ENCODE measurements at places on chromosomes 2 and 18.

GRCh38 chr2:165833156-165833555, 39.1 kb upstream of the GALNT3 start:
- peak; percentile 99 for DNase-seq

- peak; percentile 55 for DNase-seq
Measured at GRCh38 chr18:58997811-58998337, 133.2 kb downstream of the ZNF532 start.

DNA sequence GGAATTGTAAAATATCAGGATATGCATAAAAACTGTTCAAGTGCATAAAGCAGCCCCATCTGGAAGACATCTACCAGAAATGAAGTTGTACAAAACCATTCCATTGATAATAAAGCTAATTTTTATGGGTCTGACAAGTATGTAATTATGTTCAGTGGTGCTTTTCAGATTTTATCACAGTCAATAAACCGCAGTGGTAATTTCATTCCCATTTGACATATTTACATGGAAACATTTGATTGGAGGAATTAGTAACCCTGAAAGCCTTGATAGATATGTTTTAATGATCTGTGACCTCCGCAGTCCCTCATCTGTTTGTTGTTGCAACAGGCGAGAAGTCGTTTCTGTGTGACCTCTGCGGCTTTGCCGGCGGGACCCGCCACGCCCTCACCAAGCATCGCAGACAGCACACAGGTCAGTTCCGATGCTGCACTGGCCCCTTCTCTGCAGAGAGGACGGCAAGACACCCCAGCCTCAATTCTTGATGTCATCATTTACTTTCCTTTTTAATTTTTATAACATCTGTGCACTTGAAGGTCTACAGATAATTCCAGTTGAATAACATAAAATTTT, 283.1 kb downstream of the ZNF407 start:
- no peak for DNase-seq

GRCh38 chr18:46196627-46197243, 92.5 kb downstream of the HAUS1 start:
- DNase-seq, result no peak

DNA sequence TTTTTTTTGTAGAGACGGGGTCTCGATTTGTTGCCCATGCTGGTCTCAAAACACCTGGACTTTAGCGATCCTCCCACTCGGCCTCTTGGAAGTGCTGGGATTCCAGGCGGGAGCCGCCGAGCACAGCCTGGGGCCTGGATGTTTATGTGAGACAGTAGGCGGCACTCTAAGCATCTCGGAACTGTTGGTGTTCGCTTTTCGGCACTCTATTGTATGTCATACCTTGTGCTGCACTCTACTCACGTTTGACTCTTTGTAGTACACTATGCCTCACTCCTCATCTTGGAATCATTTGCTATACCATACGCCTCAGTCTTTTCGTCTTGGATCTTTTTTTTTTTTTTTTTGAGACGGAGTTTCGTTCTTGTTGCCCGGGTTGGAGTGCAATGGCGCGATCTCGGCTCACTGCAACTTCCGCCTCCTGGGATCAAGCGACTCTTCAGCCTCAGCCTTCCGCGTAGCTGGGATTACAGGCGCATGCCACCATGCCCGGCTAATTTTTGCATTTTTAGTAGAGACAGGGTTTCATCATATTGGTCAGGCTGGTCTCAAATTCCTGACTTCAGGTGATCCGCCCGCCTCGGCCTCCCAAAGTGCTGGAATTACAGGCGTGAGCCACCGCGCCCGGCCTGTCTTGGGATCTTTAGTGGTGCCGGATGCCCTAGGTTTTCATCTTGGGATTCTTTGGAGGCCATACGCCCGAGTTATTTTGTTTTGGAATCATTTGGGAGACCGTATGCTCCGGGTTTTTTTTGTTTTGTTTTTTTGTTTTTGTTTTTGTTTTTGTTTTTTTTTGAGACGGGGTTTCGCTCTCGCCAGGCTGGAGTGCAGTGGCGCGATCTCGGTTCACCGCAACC, 24.2 kb upstream of the ZDBF2 start:
- no peak for DNase-seq

GRCh38 chr2:105396254-105397024, 2.4 kb downstream of the FHL2 start:
- DNase-seq, result peak; percentile 100

DNA sequence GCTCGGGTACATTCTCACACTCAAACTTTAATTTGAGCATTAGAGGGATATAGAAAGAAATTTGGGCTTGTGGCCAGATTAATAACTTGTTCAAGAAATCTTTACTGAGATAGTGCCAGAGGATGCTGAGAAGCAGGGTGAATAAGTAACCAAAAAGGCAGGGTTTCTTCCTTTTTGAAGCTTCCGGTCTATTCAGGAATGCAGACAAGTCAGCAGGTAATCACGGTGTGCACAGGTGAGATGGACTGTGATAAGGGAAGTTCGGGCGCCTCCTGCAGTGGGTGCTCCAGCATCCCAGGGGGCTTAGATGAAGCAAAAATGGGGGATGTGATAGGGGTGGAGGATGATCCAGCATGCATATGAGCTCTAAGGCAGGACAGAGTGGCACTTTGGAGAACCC, 44.9 kb upstream of the CYP1B1 start:
- DNase-seq, result no peak

- peak; percentile 88 for DNase-seq
Measured at GRCh38 chr18:7566567-7567473, at the start of gene PTPRM. TSS of gene PTPRM (plus strand) at chr18:7567316. CDS start at chr18:7567819, 503 bp downstream.

DNA sequence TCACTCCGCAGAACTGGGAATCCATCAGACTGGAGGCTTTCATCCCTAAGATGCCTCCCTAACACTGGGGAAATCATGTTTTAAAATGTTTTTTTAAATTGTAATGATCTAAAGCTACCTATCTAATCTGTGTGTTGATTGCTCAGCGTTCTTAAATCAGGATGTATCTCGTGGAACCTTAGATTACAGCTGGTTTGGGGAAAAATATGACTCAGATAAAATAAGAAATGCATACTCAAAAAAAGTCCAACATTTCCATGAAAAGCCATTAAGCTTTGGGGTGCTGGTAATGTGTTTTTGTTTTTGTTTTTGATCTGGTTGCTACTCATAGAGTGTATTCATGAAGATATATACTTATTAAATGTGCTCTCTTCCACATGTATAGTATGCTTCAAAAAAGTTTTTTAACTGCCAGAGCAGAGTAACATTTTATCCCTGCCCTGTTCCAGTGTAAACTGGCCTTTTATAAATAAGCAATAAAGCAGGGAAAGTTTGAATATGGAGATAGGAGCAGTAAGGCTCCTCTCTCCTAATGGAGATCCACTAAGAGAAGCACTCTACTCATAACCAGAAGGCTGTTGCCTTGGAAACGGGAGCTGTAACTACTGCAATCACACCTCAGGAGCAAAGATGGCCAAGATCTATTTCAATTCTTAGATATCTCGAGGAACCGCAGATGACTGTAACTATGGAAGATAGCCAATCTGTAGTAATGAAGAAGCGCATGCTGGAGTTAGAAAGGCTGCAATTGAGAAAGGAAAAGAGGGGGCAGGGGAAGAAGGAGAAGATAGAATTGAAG, 41.6 kb downstream of the ANKRD44 start:
- DNase-seq, result no peak

DNA sequence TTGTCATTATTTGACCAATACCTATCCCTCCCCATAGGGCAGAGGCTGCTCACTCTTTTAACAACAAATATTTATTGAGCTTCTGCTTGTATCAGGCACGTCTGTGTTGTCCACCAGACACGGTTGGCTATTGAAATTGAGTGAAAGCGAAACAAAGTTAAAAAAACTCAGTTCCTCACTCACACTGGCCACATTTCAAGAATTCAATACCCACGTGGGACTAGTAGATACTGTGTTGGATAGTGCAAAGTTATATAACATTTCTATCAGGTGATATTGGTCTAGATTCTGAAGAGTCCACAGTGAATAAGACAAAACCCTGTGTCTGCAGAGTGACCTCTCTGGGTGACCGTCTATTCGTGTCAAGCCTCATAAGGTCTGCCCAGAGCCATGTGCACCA, 43.9 kb upstream of the GALR1 start:
- no peak for DNase-seq

GRCh38 chr18:76977108-76977621, 154.8 kb downstream of the ZNF236 start:
- no peak for DNase-seq

- DNase-seq, result no peak
Measured at GRCh38 chr18:8688216-8688800, 17.0 kb upstream of the MTCL1 start.

DNA sequence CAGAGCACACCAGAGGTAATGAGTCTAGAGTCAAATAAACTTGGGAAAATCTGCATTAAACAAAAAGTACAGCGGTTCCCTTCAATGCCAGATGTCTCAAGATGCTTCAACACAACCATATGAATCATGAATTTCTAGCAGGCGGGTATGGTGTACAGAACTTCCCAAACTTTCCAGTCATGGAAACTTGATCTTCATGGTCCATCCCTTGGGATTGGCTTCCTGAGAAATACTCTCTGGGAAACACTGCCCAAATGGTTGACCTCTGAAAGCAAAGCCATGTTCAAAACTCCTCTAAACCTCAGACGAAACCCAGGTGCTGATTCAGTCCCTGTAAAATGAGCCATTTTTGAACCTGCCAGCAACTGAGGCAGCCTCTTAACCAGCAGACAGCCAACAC, 16.4 kb upstream of the TMEM247 start:
- DNase-seq, result no peak
